ENCODE measurements at places on chromosomes 7 and 10.

DNA sequence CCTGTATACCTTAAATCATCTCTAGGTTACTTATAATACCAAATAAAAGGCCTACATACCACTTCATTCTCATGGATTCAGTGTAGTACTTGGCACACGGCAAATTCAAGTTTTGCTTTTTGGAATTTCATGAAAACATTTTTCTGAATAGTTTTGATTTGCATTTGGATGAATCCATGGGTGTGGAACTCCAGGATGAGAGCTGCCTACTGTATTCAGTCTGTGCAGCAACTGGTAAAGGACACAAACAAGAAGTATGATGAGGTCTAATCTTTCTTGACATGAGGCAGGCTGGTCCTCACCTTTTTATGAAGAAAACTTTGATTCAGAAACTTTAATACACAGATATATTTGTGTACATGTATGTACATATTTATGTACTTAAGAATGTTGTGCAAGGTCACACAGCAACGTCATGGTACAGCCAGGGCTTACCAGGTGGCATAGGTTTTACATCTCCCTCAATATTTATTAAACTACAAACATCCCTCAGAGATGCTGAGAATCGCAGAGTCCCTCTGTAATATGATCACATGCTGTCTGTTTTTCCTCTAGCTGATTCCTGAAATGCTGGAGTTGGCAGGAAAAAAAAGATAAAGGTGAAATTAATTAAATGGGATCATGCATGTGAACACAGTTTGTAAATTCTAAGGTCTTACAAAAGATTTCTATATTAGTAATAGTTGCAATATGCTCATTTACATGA, 239.6 kb downstream of the PRKG1 start:
- DNase-seq = no peak

DNA sequence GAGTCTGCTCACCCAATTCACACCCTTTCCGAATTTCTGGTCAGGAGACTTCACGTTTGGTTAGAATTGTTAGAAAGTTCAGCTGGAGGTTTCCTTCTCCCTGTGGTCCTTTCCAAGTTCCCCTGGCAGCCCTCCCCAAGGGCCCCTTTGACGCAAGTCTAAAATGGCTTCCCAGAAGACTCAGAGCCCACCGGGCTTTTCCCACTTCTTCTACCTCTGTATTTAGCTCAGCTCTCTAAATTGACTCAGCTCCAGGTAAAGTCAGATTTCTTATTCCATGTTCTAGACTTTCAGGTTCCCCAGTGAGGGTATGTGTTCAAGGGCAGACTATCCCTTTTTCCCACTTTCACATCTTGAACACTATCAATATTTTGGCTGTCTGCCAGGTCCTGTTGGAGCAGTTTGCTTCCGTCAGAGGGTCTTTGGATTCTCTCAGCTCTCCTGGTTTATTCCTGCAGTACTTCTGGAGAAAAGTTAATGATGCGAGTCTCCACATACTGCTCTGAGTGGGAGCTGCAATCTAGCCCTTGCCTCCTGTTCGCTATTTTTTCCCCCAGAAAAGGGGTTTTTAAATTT, 53.1 kb upstream of the ZNF273 start:
- DNase-seq = no peak

GRCh38 chr10:98474628-98475027, 27.9 kb upstream of the HPS1 start:
- no peak for DNase-seq

DNA sequence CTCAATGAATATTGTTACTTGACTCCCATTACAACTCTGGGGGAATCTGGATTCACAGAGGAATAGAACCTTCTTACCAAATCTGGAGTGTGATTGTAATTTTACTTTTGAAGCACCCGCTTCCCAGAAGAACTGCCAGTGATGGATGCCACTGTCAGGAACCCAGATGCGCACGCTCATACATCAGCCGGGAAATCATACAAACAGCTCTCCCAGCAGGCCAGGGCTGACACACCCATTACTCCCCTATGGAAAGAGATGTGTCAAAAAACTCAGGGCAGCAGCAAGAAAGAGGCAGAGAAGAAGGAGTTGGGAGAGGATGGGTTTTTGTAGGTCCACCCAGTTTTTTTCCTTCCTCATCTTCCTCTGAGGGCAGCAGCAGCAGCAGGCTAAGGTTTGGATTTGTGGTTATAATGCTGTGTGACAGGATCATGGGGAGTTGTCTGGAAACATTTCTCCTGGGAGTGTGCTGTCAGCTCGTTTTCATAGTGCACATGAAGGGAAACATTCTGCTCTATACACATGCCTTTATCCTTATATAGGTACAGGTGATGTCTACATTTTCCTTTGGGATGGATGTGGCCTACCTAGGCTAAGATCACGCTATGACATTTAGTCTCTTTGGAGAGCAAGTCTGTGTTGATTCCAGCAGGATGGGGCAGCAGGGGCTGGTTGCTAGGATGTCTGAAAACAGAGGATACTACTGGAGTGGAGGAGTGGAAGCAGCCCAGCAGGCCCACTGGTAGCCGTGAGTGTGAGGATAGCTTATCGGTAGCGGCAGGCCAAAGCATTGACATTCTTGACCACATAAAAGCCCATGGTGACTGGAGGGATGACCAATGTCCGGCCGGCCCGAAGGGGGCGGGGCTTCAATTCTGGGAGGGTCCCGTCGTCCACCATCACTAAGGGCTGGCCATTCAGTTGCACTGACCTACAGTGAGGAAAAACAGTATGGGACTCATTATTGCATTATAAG, 12.4 kb upstream of the HPS1 start:
- DNase-seq = no peak

DNA sequence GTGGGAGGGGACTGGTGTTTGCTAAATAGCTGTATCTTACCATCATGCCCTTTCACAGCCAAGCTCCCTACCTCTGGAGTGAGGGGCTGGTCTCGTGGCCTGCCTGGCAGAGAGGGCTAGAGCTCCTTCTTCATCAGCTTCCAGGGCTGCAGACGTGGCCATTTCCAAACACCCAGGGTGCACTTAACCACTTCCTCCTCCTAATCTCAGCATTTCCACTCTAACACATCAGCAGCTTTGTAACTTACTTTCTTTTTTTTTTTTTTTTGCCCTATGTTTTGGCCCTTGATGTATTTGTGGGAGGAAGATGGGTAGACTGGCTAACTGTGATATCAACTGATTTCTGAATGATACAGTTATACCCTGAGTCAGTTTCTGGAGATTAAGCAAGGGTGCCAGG, 27.4 kb downstream of the LRRC4 start:
- DNase-seq = no peak

GRCh38 chr10:93259126-93259525, 185.4 kb downstream of the CYP26A1 start:
- DNase-seq = no peak

- DNase-seq = no peak
Measured at GRCh38 chr10:131959841-131960240, 21.9 kb downstream of the BNIP3 start.

DNA sequence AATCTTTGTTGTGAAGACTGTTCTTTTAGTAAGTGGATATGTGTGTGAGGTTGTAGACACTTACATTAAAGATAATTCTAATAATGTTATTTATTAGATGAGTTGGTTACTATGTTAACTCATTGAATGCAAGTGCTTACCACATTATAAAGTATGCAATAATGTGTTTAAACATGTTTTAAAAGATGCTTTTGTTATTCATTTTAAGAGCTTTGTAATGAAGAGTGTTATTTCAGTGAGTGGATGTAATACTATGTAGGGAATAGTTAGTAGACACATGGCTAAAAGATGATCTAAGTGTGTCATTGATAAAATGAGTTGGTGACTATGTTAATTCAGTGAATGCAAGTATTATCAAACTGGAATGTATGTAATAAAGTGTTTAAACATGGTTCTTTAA, 70.0 kb upstream of the VOPP1 start:
- no peak for DNase-seq

DNA sequence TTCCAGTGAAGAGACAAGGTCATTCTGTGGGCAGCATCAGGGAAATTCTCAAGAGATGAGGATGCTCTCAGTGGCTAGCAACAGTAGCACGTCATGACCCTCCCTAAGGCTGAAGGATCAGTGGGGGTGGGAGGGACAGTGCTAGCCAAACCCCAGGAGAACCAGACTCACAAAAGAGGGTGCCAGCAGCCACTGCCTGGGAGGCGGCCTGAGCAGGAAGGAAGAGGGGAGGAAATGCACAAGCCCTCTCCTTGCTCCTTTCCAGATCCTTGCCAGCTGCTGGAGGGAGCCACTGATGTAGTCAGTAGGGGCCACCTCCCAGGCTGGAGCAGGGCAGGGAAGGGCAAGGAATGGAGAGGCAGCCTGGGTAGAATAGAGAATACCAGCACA, 302.7 kb downstream of the RPS24 start:
- no peak for DNase-seq

DNA sequence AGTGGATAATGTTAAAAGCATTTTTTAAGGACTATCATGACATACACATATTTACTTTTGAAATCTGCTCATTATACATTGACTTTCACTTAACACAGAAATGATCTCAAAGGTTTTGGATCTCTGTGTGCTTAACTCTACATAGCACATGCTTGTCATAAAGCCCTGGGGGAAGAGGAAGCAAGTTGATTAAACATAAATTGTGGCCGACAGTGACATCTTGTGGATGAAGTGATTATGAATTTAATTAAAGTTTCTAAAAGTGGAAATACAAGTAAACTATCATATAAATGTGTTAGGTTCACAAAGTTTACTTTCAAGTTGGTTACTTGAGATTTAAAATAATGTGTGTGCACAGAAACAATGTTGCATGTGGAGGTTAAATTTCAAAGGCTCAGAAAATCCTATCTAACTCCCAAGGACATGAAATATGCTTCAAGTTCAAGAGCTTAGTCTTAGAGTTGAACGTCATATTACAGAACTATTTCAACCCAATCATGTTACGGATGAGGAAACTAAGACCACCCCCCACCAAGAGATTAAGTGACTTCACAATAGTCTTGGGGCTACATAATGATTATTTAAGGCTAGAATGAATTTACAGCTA, 1247.8 kb downstream of the GATA3 start:
- peak; percentile 4 for DNase-seq

GRCh38 chr7:150927157-150927955, 50.8 kb downstream of the KCNH2 start:
- DNase-seq = no peak

DNA sequence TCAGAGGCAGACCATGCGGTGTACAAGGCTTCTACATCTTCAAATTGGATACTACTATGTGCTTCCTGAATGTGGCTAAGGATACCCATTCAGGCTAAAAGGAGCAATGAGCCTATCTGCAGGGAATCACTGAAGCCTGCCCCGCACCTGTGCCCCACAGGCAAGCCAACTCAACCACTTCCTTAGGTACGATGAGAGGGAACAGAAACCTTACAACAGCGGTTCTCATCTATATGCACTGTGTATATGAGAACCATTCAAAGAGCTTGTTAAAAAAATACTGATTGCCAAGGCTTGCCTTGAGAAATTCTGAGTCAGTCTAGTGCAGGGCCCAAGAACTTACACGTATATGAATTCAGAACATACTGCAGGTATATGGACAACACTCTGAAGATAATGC, 679.6 kb downstream of the PARD3 start:
- no peak for DNase-seq

DNA sequence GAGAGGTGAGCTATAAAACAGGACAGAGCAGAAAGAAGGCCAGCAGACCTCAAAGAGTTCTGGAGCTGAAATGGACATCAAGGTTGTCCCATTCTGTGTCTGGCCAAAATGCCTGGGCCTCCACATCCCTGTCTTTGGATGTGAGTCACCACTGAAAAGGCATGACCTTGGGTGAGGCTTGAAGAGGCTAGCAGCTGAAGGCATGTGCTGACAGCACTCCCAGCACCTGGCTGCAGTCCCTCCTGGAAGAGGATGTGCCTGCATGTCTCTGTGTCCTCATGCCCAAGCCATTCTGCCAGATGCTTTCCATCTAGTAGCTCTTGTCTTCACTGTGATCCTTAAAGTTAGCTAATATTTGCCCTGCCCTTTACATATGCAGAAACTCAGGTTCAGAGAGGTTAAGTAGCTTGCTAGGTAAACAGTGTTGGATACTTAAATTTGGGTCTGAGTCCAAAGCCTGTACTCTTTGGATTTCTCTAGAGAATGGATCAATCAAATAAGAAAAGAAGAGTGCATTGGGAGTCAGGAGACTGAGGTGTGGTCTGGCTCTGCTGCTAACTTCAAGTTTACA, 35.8 kb downstream of the HECW1 start:
- no peak for DNase-seq

DNA sequence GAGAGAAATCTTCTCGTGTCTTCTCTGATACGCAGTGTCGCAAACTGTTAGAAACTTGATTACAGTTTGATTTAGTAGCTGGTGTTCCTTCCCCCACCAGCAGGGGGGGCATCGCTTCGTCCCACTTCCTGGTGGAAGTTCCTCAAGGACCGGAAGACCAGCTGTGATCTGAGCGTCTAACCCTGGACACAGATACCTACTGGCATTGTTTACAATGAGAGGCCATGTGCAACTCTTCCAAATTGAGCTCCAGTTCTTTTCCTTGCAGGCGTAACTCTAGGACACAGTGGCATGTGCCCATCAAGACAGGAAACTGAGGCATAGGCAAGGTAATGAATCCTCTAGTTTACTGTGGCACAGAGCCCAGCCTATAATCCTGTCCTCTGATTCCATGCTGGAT, 219.0 kb downstream of the CCDC3 start:
- DNase-seq = no peak

DNA sequence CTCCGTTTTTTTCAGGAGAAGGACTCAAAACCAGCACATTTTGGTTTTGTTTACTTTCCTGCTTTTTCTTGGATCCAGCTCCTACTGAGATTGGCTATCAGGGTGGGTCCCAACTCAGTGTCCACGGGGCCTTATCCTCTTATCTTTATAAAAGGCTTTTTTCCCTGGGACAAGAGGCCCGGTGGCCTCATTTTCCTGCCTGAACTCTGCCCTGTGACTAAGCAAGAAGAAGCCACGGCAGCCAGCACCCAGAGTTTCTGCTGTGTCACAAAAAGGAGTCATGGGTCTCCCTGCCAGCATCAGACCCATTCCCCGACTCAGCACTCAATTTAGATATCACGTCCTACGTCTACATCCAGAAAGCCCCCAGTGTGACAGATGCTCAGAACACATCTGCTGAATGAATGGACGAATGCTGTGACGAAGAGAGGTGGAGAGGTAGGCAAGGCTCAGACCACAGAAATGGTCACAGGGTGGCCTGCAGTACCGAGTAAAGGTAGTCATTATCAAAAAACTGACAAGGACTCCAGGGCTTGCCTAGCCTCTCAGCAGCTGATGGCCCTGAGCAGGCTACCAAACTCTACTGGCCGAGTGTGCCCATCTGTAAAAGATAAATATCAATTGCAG, 16.7 kb downstream of the DLG5 start:
- no peak for DNase-seq

- DNase-seq = no peak
Measured at GRCh38 chr7:100949933-100950443, 654 bp downstream of the MUC3A start.
